ENCODE measurements at places on chromosomes 1 and 21.

- DNase-seq: peak; percentile 28
Observed at GRCh38 chr1:56709269-56709880, 64.3 kb downstream of the PRKAA2 start.

DNA sequence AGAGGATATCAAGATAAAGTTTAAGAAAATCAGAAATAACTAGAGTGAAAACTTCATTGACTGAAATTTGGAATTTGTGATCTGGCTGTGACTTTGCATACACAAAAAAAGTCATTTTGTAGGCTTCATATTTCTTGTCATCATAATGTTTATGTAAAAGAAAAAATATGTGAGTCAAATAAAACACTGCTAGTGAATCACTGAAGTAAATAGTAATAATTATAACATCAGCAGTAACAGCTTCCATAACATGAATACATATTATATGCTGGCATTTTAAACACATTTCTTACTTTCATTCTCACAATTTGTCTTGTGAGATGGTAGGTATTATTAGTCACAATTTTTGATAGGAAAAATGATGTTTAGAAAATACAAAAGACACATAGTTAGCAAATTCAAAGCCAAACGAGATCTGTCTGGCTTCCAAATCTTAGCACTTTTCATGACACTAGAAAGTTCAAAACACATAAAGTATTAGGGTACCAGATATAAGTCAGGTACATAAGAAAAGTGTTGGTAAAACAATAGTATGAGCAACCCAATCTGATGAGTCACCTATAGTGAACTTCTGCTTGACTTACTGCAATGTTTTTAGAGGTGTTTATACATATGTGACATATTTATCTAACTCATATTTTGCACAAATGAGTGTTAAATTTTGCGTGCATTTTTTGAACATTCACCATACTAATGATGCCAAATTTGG lies 241.0 kb upstream of the SNX7 start:
- DNase-seq: no peak

- no peak for DNase-seq
Observed at GRCh38 chr1:52080014-52080415, 23.9 kb downstream of the BTF3L4 start.

DNA sequence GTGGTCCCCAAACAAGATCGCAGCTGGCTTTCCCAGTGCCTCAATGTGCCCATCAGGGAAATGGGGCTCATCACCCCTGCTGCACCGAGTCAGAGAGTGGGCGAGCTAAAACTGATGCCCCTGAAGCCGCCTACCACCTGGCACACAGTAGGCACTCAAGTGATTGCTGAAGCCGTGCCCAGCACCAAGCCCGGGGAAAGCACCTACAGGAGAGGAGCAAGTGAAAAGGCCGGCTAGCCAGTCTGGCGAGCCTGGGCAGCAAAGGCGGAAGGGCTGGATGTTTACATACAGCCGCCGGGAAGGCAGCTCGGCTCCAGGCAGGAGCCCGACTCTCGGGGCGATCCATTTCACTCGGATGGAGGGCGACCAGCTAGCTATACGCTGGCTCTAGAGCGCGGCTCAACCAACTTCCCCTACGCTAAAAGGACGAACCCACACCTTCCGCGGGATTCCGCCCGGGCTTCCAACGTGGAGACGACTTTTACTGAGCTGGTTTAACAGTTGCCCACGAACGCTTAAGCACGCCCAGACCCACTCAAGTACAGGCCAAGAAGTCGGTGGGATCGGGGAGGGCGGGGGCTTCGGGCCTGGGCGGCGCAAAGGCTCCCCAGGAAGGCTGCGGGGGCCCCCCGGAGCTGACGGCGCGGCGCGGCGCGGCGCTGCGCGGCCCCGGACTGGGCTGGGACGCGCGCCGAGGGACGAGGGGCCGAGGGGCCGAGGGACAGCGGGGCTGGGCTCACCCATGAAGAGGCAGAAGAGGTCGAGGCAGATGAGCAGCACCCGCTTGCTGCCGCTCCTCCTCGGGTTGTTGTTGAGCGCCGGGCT lies 1.0 kb downstream of the PLPP3 start:
- DNase-seq: peak; percentile 64

DNA sequence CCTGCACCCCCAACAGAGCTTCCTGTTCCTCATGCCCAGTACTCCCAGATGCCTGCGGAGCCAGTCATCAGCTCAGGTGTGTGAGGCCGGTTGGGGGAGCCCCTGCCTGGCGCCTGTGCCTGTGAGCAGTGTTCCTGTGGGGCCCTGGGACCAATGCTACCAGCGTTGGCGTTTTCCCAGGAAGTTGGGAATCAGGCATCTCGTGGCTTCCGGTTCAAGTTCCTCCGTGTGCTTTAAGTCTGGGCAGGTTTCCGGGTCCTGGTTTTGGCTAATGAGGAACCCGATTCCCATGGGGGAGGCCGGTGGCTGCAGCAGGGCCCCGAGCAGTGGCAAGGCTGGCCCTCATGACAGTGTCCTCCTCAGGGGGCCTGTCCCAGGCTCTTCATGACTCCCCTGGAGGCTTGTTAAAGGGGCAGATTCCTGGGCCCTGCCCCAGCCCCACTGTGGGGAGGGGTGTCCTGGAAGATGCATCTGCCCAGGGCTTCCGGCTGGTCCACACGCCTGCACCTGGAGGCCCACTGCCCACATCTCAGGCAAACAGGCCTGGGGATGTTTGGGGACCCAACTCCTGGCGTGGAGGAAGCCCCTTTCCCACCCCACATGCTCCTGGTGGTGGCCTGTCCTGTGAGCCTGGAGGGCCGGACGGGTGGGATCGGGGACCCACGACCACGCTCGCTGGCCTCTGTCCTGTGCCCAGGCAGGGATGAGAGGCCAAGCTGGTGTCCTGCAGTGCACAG lies 26.2 kb downstream of the TP73 start:
- DNase-seq: peak; percentile 82

DNA sequence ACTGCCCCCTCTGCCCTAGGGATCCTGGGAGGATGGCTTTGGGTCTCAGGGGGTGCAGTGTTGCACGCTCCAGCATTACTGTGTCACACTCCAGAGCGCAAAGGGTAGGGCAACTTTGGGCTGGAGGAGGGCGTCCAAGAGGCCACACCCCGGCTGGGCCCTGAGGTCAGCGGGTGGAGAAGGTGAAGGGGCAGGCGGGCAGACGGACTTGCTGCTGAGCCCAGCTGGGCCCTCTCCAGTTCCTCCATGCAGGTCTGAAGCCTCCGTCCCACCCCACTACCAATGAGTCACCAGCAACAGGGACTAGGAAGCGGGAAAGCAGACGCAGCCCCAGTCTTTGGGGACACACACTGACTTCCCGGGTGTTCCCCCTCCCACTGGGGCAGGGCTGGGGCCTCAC lies 116.0 kb downstream of the CASZ1 start:
- no peak for DNase-seq

- no peak for DNase-seq
Observed at GRCh38 chr1:12649971-12650421, 6.1 kb downstream of the AADACL4 start.
